ENCODE measurements at places on chromosomes 1 and 21.

DNA sequence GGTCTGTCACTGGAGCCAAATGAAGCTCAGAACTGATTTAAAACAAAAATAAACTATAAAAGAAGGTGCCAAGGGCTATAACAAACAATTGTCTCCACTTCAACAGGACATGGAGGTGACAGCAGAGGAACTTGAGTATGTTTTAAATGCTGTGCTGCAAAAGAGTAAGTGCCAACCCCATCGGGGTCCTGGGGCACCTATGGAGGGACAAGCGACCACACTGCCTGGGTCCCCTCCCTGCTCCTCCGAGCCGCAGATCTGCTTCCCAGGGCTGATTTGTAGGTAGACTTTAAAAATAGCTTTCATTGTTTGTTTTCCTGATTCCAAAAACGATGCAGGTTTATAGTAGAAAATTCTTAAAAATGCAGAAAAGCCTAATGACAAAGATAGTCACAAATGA lies 42.8 kb downstream of the CAPN9 start:
- DNase-seq, result no peak

DNA sequence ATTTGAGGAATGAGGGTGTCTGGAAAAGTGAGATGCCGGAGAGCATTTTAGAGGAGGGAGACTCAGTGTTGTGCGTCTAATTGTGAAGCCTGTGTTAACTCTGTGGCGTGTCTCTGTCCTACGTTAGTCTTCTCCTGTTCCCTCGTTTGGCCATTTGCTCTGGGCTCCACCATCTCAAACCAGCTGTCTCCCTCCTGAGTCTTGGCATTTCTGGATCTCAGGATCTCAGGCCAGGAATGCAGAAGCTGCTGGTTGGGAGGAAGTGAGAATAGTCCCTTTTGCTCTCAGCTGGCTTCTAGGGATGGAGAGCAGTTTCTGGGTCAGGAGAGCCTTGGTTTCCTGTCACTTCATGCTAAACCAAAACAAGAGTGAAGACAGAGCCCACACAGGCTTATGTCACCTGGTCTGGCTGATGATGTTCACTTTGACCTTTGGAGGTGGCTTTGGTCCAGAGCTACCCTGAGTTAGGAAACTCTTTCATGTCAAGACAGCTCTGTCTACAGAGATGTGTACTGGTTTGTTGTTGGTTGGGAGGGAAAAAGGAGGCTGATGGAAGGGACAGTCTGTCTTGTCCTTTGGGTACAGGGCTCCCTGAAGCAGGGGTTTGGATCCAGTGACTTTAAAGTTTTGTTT lies 859 bp downstream of the NFASC start:
- no peak for DNase-seq

DNA sequence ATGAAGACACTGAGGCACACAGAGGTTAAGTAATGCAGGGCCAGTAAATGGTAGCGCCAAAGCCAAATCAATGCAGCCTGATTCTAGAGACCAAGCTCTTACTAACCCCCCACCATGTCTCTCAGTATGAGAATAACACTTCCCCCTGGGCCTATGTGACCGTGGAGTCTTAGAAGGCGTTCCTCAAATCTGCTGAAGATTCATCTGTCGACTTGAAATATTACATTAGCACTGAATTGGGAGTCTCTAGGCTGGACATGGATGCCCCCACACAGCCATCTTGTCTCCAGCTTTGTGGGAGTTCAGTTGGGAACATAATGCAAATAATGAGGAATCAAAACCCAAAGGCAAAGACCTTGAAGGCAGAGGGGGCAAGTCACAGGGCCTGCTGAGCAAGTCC lies 117.9 kb upstream of the HMGB4 start:
- no peak for DNase-seq

DNA sequence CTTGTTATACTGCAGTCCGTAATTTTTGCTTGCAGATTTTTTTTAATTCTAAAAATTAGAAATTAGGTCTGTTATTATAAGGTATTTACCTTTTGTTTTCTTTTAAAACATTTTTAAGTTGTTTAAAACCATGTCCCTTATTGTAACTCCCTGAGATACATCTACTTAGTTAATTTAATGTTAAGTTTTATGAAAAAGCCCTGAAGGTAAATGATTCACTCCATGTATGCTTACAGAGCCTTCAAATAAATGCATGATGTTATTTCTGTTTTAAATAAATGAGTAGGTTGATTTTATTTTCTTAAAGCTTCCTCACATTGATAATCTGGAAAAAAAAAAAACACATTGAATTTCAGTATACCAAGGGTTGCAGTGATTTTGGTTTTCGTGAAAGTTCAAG lies 7.5 kb downstream of the SRSF11 start:
- no peak for DNase-seq

DNA sequence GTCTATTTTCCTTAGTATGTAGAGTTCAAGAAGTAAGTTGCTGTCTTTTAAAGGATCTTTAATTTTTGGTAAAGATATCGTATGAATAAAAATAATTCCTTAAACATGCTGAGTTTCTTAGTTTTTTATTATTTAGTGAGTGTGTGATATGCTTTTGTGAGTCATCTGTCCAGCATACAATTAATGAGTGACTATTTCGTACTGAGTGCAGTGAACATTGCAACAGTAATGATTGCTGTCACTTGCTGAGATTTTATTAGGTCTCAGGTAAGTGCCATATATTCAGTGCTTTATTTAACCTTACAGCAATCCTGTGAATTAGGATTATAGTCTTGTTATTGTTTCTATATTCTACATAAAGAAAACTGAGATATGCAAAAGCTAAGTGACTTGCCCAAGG lies 22.6 kb downstream of the MIGA1 start:
- DNase-seq, result no peak

DNA sequence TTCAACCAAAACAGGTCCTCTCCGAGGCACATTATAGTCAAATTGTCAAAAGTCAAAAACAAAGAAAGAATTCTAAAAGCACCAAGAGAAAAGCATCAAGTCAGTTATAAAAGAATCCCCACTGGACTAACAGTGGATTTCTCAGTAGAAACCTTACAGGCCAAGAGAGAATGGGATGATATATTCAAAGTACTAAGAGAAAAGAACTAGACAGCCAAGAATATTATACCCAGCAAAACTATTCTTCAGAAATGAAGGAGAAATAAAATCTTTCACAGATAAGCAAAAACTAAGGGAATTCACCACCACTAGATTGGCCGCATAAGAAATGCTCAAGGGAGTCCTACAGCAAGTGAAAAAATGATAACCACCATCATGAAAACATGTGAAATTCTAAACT lies 16.1 kb downstream of the OLFML3 start:
- no peak for DNase-seq

DNA sequence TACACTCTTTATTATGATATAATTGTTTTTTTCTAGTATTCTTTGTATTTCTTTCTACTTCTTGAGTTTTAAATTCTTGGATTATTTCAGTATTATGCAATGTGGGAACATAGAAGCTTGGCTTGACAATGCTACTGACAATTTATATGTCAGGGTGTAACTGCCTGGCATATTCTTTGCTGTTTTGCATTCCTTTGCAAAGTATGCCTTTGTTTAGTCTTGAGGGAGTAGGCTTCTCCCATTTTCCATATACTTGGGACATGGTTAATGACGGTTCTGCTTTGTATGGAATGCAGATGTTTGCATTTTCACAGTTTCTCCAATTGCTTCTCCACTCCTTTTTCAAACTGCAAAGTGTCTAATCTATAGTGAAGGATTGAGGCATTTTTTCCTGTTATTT lies 109.8 kb downstream of the HMCN1 start:
- no peak for DNase-seq

- no peak for DNase-seq
Measured at GRCh38 chr1:115534106-115534505, 107.7 kb upstream of the VANGL1 start.

- no peak for DNase-seq
Measured at GRCh38 chr1:46503421-46503820, 13.8 kb downstream of the DMBX1 start.

DNA sequence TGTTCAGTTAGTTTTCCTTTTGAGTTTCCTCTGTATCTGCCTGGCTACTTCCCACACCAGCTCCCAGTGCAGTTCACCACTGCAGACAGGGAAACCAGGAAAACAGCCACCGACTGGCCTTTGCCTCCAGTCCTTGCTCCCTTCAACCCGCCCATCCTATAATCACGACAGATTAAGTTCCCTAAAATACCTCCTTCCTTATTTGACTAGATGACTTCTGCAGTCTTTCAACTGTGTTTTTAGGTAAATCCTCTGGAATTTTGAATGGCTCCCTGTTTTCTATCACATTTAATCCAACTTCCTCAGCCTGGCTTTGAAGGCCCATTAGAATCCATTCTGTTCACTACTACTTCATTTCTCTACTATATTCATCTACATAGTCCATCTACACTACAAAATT lies 37.6 kb downstream of the BEND5 start:
- no peak for DNase-seq

DNA sequence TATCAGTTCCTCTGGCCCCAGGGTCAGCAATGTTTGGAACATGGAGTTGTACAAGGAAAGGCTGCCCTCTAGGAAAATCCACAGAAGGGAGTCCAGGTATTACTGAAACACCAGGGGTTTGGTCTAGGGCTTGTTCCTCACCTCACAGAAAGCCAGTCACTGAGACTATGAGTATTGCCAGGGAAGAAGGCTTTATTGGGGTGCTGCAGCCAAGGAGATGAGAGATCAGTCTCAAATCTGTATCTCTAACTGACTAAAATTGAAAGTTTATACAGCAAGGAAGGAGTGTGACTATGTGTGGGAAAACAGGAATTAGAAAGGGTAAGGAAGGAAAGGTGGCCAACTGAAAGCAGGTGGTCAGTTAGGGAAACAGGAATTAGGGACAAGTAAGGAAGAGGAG lies 172.3 kb downstream of the LYPLAL1 start:
- DNase-seq, result no peak

GRCh38 chr1:203091761-203092330 lies 6.0 kb upstream of the MYOG start:
- DNase-seq, result no peak

Measured in stimulated activated CD4-positive, alpha-beta T cell treated with anti-CD3 and anti-CD28 coated beads, Interleukin-15, amount 100 ng/mL, for 24 hours (primary cell).